ENCODE measurements at places on chromosomes 11 and 22.

DNA sequence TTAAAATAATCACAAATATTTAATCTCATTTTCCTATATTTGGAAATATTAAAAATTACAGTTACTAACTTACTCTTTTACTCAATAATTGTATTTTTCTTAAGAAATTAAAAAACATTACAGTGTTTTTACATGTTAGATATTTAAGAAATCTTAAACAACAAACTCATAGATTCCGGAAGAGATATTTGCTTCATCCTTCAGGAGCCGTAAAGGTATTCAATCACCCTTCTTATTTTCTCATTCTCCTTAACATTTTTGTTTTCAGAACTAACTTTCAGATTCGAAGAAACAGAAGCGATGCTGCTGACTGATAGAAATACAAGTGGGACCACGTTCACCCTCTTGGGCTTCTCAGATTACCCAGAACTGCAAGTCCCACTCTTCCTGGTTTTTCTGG lies at the start of gene OR5D18:
OR5D18 (plus strand) TSS at position 301 of the 400 bp plus-strand sequence; CDS start at position 301, 0 bp downstream.
- DNase-seq, result no peak

DNA sequence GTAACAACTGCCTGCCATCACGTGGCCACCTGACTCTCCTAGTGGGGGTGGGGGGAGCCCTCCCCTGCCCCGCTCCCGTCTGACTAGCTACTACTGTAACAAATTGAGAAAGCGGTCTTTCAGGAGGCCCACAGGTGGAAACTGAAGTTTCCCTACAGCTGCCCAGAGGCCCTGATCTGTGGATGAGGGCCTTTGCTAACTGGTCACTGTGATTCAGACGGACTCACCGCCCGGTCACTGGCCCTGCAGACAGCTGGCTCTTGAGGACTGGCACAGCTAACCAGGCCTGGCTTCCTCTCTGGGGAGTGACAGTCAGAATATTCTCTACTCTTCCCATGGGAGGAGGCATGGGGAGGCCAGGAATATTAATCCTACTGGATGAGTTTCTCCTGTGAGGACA lies 116.8 kb downstream of the ARHGAP8 start:
- DNase-seq, result no peak

- no peak for DNase-seq
These were observed 32.5 kb downstream of the ALX4 start for GRCh38 chr11:44277196-44278090.

DNA sequence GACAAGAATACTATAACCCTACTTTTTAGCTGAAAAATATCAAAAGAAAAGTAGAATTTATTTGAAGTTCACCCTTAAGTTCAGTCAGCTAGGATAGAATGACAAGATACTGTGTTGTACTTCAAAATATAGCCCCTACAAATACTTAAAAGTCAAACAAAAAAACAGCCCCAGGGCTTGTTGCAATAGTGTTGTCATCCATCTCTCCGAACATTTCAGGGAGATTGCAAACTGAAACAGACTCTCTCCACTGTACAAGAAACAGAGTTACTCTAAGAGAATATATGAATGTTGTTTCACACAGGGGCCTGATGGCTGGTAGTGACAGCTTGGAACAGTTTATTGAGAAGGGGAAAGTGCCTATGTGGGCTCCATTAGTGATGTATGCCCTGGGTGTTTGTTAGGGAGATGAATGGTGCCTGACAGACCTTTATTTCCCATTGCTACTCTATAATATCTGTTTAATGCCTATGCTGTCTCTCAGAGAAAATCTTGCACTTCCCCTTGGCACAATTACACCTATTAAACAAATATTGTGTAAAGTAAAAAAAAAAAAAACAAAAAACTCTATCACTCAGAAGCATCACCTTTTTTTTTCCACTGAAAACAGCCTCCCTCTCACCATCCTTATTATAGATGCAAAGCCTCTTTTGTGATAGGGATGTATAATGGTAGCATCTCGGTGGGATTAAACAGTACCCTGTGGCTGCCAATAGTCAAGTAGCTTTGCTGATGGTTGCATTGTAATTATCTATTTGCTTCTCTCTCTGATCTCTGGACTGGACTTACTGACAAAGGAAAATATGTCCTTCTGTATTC lies 506.3 kb upstream of the LUZP2 start:
- no peak for DNase-seq

DNA sequence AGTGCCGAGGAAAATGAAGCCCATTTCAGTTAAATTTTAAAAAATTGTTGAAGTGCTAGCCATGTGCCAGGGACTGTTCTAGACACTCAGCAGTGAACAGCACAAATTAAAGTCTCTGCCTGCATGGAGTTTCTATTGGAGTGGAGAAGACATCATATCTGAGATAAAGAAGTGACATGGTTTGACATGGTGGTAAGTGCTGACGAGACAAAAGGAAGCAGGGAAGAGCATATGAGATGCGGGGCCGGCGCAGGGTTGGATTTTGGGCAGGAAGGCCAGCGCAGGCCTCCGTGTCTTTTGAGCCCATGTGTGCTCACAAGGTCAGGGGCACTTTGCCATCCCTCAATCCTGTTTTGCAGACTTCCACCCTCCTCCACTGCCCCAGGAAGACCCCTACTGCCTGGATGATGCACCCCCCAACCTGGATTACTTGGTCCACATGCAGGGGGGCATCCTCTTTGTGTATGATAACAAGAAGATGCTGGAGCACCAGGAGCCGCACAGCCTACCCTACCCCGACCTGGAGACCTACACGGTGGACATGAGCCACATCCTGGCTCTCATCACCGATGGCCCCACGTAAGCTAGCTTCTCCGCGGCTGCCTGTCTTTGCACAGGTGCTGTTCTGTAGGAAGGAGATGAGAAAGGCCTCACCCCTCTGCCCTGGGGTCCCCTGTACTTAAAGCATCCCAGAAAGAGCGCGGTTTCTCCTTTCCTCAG lies 29.6 kb downstream of the AMPD3 start:
- no peak for DNase-seq

DNA sequence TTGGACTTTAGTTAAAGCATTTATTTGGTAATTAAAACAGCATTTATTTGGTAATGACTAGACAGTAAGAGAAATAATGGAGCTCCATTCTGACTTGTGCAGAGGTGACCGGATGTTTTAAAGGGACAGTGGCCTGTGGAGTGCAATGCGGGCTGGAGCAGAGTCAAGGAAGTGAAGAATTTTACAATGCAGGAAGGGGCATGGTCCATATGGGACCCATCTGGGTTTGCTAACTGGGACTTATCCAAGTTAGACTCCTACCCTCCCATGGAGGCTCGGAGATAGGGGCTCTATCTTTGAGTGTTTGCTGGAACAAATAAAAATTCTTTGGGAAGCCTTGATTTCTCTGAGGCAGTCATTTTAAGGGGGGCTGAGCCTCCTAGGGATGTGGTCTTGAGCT lies 59.9 kb upstream of the MYO18B start:
- no peak for DNase-seq

- peak; percentile 33 for DNase-seq
These were observed 76.9 kb downstream of the DKK3 start for GRCh38 chr11:11931461-11932055.

DNA sequence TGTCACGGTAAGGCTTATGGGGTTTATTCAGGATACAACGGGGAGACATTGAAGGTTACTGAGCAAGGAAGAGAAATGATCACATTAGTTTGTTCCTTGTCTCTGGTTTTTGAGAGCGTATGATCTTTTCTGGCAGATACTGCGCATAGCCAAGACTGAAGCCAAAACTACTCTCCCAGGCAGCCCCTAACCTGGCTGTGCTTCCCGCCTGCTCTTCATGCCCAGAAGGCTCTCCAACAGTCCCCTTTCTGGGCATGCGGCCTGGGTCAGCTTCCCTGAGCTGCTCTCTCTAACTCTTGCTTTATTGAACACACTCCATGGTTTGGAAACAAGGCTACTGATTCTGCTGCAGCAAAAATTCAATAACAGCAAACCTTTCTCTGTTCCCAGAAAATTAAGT lies 306.6 kb downstream of the BUD13 start:
- no peak for DNase-seq

GRCh38 chr22:18104566-18104965 lies 6.0 kb upstream of the TUBA8 start:
- DNase-seq, result no peak

GRCh38 chr22:35726933-35727332 lies 9.3 kb downstream of the APOL5 start:
- no peak for DNase-seq

DNA sequence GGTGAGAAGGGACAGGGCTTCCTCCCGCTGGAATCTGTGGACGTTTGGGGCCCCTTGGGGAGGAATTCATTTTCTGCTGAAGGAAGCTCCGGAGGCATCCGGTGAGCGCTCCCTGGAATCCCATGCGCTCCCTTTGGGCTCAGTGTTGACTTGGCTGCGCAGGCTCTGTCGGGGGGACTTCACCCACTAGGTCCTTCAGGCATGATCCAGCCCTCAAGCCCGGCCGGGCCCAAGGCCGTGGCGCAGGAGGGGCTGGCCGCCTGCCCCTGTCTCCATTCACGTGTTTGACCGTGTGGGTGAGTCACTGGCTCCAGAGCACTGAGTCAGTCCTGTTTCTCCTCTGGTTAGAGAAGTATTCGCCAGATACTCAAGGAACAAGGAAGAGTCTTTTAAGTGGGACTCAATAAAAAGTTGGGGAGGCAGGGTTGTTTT lies 1.4 kb downstream of the CTTN start:
- DNase-seq, result no peak

DNA sequence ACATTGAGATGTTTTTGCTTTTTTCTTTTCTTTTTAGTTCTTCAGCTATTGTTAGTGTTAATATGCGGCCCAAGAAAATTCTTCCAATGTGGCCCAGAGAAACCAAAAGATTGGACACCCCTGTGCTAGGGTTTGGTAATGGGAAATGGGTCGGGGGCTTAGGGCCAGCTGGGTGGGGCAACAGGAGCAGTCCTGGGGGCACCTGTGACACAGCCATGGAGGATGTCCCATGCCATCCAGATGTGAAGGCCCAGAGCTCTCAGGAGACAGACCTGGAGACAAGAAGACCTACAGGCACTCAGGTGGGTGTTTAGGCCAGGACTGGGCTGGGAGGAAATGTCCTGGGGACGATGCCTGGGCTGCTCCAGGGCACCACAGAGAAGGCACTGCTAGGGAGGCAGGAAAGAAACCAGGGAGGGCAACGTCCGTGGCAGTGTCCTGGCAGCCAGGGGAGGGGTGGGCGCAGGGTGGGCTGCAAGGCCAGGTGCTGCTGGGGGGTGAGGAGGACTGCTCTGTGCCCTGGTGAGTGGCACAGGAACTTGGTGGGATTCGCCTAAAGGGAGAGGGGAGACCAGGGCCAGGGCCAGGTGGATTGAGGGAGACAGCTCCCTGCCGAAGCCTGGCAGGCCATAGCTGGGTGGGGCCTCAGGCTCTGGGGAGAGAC lies 21.4 kb downstream of the RELT start:
- DNase-seq, result no peak

DNA sequence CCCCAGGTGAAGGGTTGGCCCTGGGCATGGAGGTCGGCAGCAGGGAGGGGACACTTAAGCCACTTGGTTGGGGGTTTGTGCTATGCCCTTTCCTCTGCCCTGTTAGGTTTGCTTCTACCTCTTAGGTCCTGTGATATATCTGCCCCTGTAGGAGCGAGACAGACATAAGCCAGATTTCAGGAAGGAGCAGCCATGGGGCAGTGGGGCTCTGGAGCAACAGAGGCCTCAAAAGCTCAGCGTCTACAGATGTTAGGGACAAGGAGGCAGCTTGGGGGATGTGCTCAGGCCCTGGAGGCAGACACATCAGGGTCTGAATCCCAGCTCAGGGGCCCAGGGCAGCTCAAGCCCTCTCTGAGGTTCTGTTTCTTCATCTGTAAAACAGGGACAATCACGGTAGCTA lies 27.2 kb upstream of the KCNQ1OT1 start:
- no peak for DNase-seq

GRCh38 chr11:96464700-96465307 lies 75.0 kb downstream of the JRKL start:
- peak; percentile 84 for DNase-seq

- no peak for DNase-seq
These were observed 9.6 kb downstream of the FAM118A start for GRCh38 chr22:45319324-45319685.

GRCh38 chr11:91819777-91820176 lies 404.8 kb upstream of the FAT3 start:
- no peak for DNase-seq

GRCh38 chr11:13713982-13714381 lies 45.5 kb downstream of the FAR1 start:
- DNase-seq, result no peak

GRCh38 chr22:46848197-46848596 lies 85.7 kb downstream of the TBC1D22A start:
- DNase-seq, result no peak

DNA sequence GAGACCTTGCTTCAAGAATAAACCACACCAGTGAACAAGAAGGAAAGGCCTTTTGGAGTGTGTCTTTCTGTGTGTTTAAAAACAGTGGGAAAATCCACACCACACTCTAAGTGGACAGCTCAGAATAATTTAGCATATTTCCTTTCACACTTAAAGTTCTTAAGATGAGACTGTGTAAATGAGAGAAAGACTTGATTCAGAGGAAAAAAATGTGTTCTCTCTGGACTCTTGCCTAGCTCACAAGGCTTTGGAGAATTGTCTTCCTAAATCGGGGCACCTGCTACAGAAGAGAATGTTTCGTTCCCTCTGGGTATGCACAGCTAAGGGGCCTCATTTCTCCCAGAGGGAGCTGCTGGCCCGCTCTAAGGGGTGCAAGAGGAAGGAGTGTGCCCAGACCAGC lies 28.4 kb upstream of the CRTAM start:
- no peak for DNase-seq

DNA sequence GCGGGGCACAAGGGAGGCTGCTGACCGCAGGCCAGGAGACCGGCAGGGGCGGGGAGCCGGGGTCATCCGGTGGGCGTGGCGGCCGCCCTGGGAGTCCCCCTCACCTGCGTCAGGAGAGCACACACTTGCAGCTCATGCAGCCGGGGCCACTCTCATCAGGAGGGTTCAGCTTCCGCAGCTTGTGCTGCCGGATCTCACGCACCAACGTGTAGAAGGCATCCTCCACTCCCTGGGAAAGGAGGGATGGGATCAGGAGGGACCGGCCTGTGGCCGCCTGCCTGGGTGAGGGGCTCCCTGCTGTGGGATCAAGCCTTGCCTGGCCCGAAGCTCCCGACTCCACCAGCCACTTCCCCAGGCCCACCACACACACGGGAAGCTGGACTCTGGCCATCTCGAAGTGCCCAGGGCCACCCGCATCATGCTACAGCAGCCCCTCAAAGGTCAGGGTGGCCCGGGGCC lies 2.8 kb downstream of the HRAS start:
- no peak for DNase-seq

DNA sequence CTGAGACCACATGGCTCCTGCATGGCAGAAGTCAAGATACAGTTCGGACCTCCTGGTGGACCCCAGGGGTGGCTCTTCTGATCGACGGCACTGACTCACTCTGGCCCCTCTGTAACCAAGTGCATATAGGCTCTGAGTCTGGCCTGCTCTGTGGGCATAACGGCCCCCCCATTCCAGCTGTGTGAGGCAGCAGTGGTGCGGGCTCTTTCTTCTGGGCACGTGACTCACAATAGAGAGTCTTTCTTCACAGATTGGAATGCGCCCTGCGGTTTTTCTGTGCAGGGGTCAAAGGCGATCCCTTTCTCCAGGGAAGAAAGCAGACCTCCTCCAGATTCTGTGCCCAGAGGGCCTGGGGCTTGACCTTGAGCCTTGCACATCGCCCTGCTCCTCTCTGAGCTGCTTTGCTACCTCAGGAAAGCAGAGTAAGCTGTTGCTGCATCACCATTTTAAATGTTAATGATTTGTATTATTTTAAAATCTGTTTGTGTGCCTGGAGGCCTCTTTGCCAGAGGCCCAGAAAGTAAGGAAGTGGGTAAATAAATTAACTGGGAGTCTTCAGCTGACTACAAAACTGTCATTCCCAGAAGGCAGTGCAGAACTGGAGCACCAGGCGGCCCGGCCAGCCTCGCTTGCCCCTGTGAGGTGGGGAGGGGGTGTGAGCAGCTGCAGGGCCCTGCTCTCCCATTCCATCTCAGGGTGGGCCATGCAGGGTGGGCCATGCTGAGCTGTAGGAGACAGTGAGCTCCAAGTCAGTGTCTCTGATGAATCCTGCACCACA lies 199.0 kb downstream of the GRIK4 start:
- no peak for DNase-seq

Measured in COR-L47 (cell line).